ENCODE measurements at places on chromosomes 4 and X.
A peak's percentile ranks its signal among the peaks of the same experiment; 100 is the strongest.

DNA sequence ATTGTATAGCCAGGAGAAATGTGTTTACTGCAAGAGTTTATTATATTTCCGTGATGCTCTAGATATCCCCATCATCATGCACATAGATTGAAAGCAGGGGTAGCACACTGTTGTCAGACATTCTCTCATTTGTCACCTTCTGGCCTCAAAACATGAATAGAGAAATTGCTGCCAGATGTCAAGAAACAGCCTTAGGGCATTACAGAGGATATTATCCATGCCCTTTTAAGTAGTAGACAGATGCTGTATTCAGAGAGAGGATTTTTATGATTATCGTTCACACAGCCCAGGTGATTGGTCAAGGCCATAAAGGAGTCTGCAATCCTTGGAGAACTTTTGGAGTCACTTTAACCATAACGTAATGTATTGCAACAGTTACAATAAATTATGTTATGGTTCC lies 1961.5 kb upstream of the TENM3 start:
- DNase-seq = no peak

- DNase-seq = no peak
These were observed 21.5 kb downstream of the FRMPD4 start for GRCh38 chrX:12159799-12160198.

GRCh38 chr4:53057679-53058078 lies 195.6 kb downstream of the RASL11B start:
- no peak for DNase-seq

DNA sequence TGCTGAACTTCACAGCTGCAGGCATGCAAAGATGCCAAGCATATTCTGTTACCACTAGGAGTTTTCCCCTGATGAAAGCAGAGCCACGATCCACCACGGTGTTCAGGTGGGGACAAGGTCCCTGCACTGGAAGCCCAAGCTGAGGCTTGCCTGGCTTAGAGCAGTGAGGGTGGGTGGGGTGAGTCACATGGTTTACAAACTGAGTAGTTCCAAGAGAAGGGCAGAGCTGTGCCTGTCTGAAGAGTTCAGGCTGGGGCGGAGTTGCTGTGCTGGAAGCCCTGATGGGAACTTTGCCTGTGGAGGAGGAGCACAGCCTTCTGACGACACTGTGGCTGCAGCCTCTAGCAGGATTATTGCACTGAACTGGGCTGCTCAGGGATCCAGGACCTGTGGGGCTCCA lies 45.5 kb downstream of the FAM9B start:
- DNase-seq = peak; percentile 17

GRCh38 chr4:128427832-128428366 lies 140.3 kb upstream of the PGRMC2 start:
- DNase-seq = peak; percentile 82

GRCh38 chr4:77994194-77994721 lies 62.9 kb upstream of the FRAS1 start:
- peak; percentile 77 for DNase-seq

DNA sequence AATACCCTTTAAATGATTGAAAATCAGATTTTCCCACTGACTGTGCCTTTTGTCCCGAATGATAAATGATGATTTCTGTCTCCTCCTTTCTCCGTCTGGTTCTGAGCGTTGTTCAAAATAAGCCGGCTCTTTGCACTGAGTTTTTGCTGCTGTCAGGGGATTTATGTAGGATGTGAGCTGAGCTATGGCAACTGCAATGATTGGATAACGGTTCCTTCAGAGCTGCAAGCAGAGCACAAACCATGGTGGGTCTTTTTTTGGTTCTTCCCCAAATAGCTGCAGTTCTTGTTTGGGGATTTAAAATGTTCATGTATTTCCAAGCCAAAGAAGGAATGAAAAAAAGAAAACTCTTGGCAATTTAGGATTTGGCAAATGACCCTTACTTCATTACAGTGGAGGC lies 124.5 kb upstream of the CASK start:
- DNase-seq = no peak

- DNase-seq = no peak
These were observed 112.3 kb downstream of the KLHL8 start for GRCh38 chr4:87108142-87108546.

DNA sequence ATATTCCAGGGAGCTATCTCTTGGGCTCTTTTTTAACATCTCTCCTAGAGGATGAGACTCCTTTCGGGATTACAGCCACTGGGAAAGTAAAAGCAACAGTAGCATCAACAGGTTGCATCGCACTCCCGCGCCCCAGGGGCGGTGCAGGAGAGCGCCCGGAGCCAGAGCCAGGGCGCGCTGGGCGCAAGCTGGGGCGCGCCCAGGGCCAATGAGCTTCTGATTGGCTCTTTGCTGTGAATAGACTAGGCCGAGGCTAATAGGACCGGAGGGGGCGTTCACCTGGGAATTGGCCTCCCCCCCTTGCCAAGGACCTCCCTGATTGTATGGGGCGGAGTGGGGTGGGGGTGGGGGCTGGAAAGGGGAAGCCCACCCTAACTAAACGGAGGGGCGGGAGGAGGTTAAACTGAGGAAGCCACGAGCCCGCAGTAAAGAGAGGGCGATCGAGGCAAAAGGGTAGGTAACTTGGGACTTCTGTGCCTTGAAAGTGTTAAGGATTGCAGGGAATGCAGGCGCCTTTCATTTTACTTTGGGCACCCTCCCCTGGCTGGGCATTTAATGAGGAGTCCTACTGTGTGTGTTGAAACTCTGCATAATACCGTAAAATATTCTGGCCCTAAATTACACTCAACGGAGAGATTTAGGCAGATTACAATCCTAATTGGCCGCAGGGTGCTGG lies 1.1 kb upstream of the ATOH1 start:
- no peak for DNase-seq

DNA sequence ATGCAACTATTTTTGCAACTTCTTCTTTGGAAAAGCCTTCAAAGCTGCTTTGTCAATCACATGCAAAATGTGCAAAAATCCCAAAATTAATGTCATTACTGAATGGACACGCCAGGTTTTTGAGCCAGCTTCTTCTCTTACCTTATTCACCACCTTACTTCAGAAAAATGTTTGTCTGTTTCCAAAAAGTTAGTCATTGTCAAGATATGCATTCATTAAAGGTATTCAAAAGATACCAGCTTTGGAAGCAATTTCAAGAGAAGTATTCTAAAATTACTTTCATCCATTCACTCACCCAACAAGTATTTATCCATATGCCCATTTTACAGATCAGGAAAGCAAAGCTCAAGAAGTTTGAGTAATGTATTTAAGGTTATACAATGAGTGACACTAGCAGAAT lies 2.3 kb upstream of the SEPSECS start:
- no peak for DNase-seq

- DNase-seq = no peak
These were observed 18.6 kb downstream of the AADAT start for GRCh38 chr4:170071196-170071595.

DNA sequence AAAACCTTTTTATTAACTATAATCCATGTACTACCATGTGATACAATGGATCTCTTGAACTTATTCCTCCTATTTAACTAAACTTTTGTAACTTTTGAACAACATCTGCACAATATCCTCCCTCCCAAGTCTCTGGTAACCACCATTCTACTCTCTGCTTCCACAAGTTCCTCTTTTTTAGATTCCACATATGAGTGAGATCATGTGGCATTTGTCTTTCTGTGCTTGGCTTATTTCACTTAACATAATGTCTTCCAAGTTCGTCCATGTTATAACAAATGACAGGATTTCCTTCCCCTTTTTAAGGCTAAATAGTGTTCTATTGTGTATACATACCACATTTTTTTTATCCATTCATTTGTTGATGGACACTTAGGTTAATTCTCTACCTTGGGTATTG lies 28.1 kb downstream of the DCAF8L1 start:
- DNase-seq = no peak

- no peak for DNase-seq
These were observed 24.0 kb downstream of the UNC5C start for GRCh38 chr4:95524729-95525128.

DNA sequence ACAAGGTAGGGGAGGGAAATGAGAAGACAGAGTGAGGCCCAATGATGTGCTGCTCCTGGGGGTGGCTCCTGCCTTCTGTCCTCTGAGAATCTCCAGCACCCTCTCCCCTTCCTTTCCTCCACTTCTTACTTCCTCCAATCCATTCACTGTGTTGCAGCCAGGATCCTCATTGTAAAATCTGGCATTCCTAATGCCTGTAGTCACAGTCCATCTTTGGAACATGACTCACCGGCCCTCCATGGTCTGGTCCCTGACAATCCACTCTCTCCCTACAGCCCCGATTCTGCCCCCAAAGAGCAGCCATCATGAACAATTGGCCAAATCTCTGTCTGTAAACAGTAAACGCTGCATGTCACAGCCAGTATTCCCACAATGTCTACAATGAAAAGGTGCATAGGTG lies 72.9 kb downstream of the CLNK start:
- DNase-seq = peak; percentile 50

- no peak for DNase-seq
These were observed 32.7 kb upstream of the GLRA2 start for GRCh38 chrX:14496674-14497073.

DNA sequence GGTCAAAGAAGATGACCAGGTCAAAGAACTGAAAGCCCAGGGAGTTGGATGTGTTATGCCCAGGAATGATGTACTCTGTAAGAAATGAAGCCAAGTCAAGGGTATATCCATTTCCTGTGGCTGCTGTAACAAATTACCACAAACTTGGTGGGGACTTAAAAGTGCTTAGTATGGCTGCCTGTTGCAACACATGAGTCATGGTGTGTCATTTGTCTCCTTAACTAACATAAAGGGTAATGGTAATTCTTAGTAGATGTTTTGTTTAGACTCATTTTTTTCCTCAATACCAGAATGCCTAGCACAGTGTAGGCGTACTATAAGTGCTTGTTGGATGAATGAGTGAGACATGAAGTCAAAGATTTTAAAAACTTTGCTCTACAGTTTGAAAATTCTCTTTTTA lies 45.7 kb downstream of the SYTL5 start:
- no peak for DNase-seq

DNA sequence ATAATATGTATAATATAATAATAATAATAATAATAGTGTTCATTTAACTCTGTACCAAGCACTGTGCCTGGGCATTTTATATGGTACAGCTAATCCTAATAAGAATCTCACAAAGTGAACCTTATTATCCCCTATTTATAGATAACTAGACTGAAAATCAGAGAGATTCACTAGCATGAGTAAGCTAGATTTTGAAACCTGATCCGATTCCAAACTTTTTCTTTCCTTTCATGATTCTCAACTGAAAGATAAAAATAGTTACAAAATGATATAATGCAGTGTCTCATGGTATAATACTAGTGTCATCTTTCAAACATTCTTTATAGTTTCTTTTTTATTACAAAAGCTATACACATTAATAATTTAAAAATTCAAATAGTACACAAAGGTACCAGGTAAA lies 55.9 kb upstream of the RNF128 start:
- DNase-seq = no peak

DNA sequence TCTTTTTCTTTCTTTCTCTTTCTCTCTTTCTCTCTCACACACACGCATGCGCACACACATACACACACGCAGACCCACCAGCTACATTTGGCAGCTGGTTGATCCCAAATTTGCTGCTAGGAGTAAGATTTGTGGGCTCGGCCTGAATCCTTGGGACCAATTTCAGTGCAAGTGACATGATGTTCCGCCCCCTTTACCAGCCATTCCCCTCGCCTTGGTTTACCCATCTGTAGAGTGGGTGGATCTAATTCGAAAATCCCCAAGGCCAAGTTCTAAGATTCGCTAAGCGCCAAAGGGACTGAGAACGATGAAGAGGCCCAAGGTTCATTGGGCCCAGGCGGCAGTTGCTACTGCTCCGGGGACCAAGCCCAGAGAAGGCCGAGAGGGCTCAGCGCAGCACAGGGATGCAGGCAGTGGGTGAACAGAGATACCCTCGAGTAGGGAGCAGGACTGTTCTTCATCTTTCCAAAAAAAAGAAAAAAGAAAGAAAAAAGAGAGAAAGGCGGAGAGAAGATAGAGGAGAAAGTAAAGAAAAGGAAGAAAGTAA lies 5.8 kb downstream of the NKX3-2 start:
- no peak for DNase-seq

DNA sequence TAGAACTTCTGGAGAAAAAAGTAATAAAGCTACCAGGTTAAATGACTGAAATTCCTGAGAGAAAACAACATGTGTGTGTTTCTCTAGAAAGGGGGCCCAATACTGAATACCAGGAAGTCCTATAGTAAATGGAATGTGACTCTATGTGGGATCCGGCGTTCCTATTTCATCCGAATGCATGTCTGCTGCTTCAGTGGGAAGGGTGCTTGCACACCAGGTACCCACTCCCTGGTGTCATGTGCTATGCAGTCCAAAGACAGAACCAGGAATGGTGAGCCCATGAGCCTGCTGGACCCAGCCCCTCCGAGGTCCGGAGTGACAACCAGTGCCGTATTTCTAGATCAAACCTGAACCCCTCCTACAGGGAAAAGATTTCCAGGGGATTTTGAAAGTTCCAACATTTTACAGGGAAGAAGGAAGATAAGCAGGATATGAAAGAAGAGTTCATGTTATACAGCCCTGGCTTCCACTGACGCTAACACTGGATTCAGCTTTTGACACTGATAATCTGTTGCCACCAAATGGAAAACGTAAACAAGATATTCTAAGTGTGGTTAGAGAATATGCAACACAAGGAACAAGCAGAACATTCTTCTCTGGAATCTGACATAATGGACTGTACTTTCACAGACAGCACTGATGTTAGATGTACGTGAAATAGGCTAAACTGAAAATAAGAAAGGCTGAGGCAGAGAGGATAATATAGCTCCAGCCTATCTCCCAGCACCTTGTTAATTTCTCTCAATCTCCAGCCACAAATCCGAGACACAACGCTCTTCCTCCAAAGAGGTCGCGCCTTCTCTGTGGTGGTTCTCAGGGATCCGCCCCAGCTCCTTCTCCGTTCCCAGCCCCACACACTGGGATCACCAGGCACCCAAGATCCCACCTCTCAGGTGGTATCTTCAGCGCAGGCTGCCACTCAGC lies 725 bp upstream of the CXCL1 start:
- DNase-seq = no peak

GRCh38 chr4:1842993-1843448 lies 12.9 kb downstream of the LETM1 start:
- no peak for DNase-seq

- DNase-seq = no peak
These were observed 284.5 kb downstream of the GASK1B start for GRCh38 chr4:157888281-157888680.

DNA sequence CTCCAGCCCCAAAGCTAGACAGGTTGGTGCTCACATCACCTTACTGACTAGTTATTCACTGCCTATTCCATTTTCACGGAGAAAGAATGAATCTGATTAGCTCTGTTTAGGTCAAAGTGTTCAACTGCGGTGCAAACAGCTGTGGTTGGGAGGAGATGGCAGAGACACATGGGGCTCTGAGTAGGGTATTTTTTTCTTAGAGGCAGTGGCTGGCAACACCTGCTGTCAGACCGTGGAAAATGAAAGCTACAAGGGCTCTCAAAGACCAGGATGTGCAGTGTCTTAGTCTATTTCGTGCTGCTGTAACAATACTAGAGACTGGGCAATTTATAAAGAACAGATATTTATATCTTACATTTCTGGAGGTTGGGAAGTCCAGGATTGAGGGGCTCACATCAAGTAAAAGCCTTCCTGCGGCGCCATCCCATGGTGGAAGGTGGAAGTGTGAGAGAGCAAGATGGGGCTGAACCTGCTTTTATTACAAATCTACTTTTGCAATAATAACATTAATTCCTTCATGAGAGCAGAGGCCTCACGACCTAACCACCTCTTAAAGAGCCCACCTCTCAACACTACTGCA lies 10.6 kb downstream of the NYX start:
- no peak for DNase-seq
